ENCODE measurements at places on chromosomes 3 and 15.
A peak's percentile ranks its signal among the peaks of the same experiment; 100 is the strongest.

GRCh38 chr3:100850701-100851100 is 141.4 kb downstream of the TFG start:
- DNase-seq, result no peak

GRCh38 chr3:51519848-51520247 is 18.7 kb upstream of the RAD54L2 start:
- no peak for DNase-seq

DNA sequence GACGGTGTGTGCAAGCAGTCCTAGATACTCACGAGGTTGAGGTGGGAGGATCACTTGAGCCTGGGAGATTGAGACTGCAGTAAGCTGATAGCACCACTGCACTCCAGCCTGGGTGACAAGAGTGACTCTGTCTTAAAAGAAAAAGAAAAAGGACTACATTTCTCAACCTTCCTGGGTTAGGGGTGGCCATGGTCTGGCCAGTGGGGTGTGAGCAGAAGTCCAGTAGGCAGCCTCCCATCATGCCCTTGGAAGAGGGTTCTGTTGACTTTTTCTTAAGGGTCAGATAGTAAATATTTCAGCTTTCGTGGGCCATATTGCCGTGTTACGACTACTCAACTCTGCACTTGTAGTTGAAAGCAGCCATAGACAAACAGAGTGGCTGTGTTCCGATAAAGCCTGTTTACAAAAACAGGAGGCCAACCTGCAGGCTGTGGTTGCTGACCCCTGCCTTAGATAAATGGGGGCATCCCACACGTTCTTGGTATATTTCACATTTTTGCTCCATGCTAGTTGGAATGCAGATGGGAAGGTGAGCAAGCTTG is 31.0 kb upstream of the PDE8A start:
- DNase-seq, result no peak

GRCh38 chr3:158160958-158161357 is 51.1 kb downstream of the RSRC1 start:
- peak; percentile 97 for DNase-seq

DNA sequence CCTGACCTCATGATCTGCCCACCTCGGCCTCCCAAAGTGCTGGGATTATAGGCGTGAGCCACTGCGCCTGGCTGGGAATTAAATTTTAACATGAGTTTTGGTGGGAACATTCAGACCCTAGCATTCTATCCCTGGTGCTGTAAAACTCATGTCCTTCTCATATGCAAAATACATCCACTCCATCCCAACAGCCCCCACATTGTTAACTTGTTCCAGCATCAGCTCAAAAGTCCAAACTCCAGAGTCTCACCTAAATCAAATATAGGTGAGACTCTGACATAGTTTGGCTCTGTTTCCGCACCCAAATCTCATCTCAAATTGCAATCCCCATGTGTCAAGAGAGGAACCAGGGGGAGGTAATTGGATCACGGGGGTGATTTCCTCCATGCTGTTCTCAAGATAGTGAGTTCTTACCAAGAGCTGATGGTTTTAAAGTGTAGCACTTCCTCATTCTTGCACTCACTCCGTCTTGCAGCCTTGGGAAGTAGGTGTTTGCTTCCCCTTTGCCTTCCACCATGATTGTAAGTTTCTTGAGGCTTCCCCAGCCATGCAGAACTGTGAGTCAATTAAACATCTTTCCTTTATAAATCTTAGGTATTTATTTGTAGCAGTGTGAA is 96.2 kb upstream of the PLCL2 start:
- no peak for DNase-seq

DNA sequence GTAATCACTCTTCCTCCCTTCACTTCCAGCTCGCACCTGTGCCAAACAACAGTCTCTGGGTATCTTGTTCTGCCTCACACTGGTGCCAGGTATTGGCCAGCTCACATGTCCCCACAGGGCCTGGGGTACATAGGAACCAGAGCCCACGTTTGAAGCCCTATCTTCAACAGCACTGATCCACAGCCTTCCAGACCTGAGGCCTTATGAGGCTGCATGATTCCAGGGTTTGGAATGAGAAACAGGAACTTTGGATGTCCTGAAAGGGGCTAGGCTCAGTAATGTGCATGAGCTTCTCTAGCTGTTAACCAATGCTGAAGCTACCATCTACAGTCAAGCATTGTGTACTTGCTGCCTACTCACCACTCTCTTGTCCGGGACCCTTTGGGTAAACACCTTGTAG is 92.4 kb downstream of the GPR156 start:
- DNase-seq, result no peak

DNA sequence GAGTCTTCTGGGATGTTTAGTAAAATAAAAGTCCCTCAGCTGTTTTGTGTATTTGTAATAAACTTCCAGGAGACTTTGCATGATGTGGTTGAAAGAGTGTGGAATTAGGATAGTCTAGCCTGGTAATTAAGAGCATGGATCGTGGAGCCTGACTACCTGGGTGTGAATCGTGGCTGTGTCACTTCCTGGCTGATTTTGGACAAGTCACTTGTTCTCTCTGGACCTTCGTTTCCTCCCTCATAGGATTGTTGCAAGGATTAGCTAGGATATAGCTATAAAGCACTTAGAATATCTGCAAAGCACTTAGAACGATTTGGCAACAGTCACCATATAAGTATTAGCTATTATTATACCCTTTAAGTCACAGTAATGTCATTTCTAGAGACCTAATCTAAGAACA is 40.2 kb downstream of the SLMAP start:
- peak; percentile 32 for DNase-seq

- DNase-seq, result peak; percentile 84
Measured at GRCh38 chr3:141656771-141657170, 81.3 kb upstream of the RNF7 start.

DNA sequence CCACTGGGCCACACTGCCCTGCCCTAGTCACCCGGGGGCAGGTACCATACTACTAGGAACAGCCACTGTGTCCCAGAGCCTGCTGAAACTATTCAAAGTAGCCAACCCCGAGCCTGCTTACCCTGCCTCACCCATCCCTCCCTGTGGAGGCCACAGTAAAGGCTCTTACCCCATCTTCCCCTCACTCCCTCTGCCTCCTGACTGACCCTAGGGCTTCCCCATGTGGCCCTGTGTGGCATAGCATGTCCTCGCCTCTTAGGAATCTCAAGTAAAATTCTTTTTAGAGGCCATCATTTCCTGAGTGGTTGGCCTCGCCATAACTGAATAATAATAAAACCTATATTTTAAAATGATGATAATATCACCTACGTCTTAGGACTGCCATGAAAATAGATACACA is 112.2 kb upstream of the SLC6A11 start:
- DNase-seq, result peak; percentile 10

- peak; percentile 47 for DNase-seq
Measured at GRCh38 chr3:134314588-134315285, 59.5 kb downstream of the AMOTL2 start.

GRCh38 chr15:63380151-63380807 is 1.4 kb downstream of the CA12 start:
- no peak for DNase-seq

DNA sequence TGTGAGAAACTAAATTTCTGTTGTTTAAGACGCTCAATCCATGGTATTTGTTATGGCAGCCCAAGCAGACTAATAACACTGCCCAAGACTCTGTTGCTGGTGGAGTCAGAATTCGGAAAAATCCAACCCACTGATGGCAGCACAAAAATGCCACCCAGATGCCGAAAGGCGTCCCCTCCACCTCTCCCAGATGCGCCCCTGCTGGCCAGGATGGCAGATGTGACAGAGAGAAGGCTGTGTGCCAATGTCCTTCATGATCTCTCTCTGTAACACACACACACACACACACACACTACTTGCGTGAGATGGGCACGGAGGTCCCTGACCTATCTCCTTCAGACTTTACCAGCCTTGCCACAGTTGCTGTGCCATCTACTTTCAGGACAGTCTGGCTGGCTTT is 10.9 kb upstream of the LYSMD4 start:
- DNase-seq, result no peak

GRCh38 chr3:66667263-66667662 is 166.4 kb upstream of the LRIG1 start:
- DNase-seq, result no peak

- no peak for DNase-seq
Measured at GRCh38 chr3:50318615-50319014, 3.9 kb downstream of the HYAL2 start.

DNA sequence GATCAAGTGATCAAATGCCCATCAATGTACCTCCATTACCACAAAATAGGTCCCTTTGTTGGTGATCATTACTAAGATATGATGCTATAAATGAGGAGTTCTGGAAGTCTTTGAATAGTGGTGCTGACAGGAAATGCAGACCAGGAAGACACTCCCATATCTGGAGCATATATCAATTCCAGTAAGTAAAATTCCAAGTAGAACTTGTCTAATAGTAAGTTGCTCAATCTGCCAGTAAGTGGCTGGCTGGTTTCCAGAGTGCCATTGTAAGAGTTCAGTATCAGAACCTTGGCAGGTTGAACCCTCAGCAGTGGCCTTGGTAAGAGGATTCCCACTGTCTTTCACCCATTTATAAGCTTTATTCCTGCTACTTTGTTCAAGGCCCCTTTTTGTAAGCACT is 379.9 kb upstream of the RBMS3 start:
- peak; percentile 47 for DNase-seq

GRCh38 chr3:67458896-67459530 is 195.4 kb downstream of the SUCLG2 start:
- no peak for DNase-seq

Data from fibroblast of mammary gland (primary cell).